Activated naive CD8-positive, alpha-beta T cell treated with anti-CD3 and anti-CD28 coated beads, Interleukin-2, amount 10 ng/mL, durations not matched to agents 7 days and 5 days (primary cell): ENCODE measurements at places on chromosomes 5 and 9.

- no peak for DNase-seq
Observed at GRCh38 chr9:83307066-83307724, 231.0 kb downstream of the FRMD3 start.

DNA sequence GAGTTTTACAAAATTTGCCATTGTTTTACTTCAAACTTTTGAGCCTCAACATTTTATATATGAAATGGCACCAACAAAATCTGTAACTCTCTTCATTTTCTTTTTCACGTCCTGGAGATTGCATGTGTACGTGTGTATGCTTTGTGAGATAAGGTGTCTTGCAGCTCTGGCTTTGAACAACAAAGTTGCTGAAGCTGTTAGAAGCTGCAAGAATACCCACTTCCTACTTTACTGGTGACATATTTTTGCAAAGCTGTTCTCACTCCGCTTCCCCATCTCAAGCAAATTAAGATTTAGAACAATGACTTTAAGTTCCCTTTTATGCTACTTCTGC is 41.8 kb downstream of the FYB1 start:
- DNase-seq = no peak

GRCh38 chr5:92041206-92041605 is 658.1 kb upstream of the ARRDC3 start:
- no peak for DNase-seq

GRCh38 chr9:93024986-93025630 is 33.4 kb upstream of the SUSD3 start:
- DNase-seq = no peak

DNA sequence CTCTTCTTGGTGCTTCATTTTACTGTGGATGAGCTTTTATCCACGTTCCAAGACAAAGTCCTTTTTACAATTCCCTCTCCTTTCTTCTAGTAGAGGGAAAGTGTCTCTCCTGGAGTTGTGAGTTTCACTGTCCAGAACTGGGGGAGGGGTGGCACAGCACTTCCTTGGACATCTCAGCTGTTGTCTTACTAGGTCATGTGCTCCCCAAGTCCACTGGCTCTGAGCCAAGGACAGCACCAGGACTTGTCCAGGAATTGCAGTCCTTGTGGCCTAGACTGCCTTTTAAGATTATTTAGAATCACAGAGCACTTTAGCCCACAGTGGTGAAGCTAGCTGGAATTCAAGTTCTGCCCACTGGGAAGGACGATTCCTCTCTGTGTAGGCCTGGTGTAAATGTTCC is 700.2 kb upstream of the PTPRD start:
- no peak for DNase-seq

DNA sequence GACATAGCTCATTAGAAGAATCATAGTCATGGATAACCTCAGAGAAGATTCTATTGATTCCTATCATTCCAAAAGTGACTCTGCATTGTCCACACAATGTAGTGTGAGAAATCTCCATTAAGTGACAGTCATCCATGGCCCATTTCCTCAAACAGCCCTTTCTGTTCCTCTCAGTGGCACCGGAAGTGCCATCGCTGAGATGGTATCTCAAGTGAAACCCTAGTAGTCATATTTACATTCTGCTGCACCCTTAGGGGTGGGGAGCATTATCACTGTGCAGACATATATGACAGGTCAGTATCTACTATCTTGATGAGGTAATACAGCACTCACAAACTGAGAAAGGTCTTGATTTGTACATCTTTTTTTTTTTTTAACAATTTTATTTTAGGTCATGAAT is 55.4 kb upstream of the MIER3 start:
- DNase-seq = no peak

GRCh38 chr5:118698774-118699173 is 289.6 kb downstream of the DTWD2 start:
- DNase-seq = no peak

DNA sequence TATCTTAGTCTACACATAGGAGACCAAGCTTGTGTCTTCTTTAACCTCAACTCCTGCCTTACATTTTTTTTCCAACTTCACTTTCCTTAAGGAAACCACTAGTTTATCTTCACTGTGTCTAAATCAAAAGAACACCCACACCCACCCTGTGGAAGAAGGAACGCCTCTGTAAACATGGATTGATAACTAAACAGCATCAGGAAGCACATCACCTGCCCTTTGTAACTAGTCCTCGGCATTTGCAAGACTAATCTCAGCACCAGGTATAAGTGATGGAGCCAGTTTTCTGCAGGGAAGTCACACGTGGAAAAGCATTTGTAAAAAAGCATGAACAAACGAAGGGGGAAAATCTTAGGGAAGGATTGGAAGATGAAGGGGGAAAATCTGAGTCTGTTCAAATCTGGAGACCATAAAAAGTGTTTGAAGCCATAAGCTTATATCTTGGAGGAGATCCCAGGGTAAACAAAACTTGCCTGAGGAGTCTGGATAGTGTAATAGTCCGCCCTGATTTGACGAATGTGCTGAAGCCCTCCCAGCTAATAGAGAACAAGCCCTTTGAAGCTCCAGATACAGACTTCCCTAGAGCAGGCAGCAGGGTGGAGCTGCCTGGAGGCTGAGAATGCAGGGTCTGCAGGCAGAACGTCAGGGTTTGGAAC is 117.3 kb upstream of the LHFPL2 start:
- no peak for DNase-seq

DNA sequence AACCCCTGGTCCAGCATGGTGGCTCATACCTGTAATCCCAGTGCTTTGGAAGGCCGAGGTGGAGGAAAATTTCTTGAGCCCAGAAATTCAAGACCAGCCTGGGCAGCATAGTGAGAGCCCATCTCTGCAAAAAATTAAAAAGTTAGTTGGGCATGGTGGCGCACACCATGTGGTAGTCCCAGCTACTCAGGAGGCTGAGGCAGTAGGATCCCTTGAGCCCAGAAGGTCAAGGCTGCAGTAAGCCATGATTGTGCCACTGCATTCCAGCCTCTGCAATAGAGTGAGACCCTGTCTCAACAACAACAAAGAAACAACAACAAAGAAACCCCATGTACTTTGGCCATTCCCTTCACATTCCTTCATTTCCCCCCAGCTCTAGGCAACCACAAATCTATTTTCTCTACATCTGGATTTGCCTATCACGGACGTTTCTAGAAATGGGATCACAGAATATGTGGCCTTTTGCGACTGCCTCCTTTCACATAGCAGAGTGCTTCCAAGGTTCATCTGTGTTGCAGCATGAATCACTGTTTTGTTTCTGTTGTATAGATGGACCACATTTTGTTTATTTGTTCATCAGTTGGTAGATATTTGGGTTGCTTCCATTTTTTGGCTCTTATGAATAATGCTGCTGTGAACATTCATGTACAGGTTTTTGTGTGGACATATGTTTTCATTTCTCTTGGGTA is 17.9 kb downstream of the MIGA2 start:
- DNase-seq = no peak

GRCh38 chr5:57598756-57599155 is 116.1 kb upstream of the ACTBL2 start:
- DNase-seq = no peak

DNA sequence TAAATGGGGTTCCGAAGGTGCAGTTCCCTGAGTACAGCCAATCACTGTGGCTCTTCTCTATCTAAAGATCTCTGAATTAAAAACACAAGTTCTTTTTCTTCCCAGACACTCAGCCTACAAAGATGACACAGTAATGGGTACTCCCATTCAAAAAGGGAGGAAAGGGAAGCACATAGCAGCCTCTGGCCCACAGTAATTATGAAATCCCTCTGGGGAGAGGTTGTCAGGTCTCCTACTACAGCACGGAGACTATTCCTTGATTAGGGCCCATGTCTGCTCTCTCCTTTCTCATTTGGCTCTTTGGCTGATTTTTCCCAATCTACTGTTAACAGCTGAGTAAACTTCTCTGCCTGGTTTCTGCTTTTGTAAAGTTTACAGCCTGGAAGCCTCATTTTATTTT is 62.0 kb upstream of the RANBP3L start:
- no peak for DNase-seq

- no peak for DNase-seq
Observed at GRCh38 chr5:56812110-56812509, 3.2 kb upstream of the MAP3K1 start.
